CMK (cell line): ENCODE measurements at places on chromosomes 5 and 9.

DNA sequence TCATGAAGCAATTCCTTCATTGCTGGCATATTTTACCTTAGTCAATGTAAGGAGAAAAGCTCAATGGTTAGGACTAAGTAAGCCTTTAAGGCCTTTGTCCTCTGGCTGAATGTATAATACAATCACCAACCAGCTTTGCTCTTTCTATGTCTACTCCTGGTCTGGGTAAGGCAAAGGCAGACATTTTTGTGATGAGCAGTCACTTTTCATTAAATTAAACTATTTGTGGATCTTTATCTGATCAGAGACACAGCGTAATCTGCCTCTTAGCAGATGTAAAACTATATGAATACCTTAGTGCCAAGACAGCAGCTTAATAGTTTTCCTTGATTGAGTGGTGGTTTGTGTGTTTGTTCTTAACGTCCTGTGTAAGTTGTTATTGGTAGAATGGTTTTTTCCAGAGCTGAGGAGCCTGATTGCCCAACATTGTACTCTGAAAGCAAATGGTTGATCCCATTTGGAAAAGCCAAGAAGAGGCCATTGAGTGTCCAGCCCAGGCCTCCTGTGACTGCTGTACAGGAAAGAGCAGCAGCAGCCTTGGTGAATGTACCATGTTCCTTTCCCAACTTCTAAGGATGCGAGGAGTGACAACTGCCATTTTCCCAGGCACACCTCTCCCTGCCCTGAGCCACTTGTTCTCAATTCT is 16.5 kb upstream of the CXXC5 start:
- no peak for DNase-seq

DNA sequence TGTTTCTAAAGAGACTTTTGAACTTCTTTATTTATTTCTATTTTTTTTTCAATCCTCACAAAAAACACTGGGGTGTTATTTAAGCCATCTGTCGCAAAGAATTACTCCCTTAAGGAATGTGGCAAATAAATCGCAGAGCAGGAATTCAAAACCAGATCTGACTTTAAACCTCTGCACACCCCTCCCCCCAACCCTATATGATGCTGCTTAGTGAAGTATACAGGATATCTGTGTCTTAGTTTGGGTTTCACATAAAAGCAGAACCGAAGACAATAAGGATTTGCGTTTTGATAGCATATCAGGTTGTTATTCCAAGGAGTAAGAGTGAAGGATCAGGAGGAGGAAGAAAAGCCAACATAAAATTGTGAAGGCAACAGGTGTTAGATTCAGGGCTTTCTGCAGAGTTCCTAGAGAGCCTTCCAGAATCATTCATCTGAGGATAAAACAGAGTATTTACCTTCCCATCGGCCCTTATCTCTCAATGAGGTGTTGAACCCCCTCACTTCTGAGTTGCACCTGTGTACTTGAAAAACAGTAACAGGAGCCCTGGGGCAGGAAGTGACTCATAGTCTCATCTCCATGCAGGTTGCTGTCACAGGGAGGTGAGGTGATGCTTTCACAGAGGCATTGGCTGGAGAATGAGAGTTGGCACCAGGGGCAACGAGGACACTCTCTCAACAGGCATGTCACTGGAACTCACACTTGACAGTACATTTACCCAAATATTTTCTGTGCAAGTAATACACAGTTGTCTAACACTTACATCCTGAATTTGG is 33.5 kb upstream of the DMRT3 start:
- no peak for DNase-seq

GRCh38 chr5:82275216-82275664 is 2.9 kb downstream of the RPS23 start:
- DNase-seq, result no peak

DNA sequence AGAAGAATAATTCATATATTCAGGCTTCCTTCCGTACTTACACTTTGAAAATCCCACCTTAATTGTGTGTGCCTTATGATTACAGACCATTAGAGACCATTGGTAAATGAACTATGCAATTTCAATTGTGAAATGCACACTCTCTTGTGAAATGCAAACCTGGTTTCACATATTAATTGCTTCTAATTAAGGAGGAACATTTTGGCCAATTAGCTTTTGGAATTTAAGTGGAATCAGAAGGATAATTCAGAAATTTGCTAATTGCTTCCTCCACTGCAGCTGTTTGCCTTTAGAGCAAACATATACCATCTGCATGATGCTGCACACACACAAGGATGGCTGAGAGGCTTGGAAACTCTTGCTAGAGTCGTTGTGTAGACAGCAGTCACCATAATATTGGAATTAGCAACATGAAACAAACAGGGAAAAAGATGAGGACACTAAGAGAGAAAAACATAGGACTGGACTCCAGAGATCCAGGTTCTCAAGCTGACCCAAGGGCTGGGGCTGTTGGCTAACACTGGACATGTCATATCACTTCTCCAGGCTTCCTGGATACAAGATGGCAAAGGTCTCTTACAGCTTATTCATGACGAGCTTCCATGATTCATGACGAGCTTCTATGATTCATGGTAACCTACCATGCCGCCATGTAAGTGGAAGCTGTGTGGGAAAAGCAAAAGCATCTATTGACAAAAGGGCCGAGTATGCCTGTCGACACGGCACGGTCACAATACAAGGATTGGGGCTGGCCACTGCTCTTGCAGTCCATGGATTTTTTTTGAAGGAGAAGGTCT is 78.0 kb downstream of the PTCH1 start:
- no peak for DNase-seq

DNA sequence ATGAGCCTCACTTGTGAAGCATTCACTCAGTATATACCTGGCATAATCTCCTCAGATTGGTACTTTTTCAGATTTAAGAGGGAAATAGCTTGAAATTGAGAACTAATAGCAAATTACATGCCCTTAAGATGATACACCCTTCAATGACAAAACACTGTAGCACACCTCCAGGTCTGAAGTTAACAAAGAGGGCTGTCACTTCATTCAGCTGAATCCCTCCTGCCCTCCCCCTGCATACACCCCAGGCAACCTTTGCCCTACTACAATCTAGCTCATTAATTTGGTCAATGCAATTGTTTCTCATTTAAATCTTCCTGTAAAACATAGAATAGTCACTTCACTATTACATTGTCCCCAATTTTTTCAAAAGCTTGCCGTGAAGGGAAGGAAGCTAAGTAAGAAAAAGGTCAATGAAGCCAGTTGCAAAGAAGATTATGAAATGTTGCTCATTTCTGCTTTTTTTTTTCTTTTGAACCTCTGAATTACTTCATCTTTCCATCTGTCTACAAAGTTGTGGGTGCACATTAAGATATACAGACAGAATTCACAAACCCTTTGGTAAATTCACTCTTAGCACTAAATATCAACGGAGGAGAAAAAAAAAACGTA is 294.8 kb upstream of the PTGER4 start:
- DNase-seq, result no peak

- DNase-seq, result no peak
Measured at GRCh38 chr5:110323832-110324231, 402.6 kb downstream of the TMEM232 start.

- no peak for DNase-seq
Measured at GRCh38 chr5:1134478-1134877, 22.6 kb upstream of the SLC12A7 start.

DNA sequence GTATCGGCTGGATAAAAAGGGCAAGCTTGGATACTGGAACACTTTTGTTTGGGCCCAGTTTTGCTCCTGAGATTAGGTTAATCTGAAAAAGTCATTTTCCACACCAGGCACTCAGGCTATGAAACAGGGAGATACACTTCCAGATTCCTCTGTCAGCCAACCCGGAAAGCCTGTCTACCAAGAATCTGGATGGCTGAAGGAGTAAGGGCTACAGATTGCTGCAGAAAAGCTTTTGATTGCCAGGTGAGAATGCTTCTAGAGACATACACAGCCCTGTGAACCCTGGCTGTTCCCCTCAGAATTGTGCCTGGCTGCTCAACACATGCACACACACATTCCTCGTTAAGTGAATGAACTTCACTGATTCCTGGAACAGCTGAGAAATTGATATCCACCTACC is 114.4 kb downstream of the PSD2 start:
- no peak for DNase-seq

DNA sequence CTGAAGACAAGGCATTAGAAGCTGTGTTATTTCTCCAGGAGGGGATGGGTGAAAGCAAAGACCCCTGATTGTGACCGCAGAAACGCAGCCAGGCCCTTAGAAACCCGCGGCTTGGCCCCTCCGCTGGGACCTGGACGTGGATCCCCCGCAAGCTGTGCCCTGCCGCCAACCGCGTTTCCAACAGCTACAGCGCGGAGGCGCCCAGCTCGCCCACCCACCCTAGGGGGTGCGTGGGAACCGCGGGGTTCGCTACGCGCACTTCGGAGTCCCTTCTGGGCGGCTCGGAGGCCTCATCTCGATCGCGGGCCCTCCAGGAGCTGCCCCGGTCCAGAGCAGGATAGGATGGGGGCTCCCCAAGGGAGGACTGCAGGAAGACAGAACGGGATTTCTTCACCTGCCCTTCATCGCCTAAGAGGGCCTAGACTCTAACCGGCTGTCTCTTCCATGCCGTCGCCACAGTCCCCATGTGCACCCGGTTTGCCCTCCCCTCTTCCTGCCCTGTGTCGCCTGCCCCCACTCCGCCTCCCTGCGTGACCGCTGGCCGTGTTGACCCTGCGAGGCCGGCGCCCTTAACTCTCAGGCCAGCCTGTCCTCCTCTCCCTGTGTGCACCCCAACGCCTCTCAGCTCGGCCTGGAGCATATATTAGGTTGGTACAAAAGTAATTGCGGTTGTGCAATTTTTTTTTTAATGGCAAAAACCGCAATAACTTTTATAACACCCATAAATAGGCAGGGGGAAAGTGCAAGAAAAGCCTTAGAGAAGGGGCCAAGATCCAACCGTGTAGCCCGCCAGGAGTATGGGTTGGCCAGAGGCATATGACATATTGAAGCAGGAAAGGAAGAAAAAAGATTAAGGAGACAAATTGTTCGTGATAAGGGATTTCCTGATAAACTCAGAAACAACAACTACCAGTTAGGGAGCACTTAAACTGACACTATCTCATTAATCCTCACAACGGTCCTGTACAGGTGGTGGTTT is 68.1 kb upstream of the FREM1 start:
- DNase-seq, result no peak

GRCh38 chr5:1405539-1406530 is 39.4 kb downstream of the SLC6A3 start:
- no peak for DNase-seq

DNA sequence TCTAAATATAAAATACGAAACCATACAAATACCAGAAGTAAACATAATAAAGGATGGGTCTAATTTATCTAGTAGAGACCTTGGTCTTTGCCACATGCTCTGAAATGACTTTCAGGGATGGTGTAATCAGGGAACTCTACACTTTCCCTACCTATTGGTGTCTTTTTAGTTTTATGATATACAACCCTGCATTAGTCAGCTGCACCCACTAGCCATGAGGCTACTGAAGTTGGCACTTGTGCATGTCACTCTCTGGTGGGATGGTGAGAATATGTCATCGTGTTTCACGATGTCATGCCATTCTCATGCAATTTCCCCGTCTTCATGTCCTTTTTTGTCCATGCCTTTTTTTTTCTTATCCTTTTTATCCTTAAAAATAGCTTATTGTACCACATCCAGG is 234.9 kb upstream of the ACTBL2 start:
- no peak for DNase-seq

DNA sequence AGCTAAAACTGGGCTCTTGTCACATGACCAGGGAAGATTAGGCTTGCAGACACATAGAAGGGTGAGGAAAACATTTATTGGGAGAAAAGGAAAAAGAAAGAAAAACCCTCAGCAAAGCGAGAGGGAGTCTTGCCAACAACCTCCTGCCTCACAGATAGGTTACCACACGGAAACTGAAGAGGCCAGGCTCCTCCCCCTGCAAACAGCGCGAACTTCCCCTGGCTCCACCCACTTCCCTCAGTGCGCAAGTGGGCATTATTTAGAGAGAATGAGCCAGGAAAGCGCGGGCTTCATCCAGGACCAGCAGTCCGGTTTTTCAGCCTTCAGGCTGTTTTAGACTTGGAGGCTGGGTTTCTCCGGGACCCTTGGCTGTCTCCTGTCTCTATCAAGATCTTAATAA is 70.3 kb downstream of the STK32A start:
- no peak for DNase-seq

GRCh38 chr9:123678038-123678877 is 251.7 kb downstream of the DENND1A start:
- DNase-seq, result no peak

DNA sequence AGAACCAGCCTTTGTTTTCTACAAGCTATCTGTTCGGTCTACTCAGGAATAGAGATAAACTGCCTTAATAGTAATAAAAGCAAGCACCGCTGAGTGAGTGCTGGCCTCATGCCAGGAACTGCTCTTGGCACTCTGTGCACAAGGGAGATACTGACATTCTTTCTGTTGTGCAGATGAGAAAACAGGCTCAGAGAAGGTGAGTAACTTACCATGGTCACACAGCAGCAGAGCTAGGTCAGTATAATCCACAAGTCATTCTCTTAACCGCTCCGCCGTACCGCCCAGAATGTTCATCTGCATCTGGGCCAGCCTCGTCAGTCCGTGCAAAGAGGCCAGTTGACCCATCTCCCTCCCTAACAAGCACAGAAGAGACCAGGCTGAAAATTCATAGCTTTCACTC is 27.4 kb downstream of the QRFP start:
- DNase-seq, result no peak

DNA sequence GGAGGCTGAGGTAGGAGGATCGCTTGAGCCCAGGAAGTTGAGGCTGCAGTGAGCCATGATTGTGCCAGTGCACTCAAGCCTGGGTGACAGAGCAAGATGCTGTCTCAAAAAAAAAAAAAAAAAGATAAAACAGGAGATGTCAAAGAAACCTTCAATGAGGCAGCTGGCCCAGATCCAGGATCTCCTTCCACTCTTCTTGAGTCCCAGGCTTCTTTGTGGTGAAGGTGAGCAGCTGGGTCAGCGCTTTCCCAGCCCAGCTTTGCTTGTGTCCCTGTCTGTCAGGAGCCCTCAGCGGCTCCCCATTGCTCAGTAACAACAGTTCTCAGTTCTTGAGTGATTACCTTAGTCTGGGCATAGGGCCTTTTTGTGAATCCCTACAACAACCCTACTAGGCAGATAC is 69.4 kb upstream of the PSD2 start:
- DNase-seq, result no peak

- no peak for DNase-seq
Measured at GRCh38 chr5:77305956-77306355, 95.5 kb downstream of the PDE8B start.

- DNase-seq, result no peak
Measured at GRCh38 chr9:114524247-114524681, 19.0 kb upstream of the WHRN start.

DNA sequence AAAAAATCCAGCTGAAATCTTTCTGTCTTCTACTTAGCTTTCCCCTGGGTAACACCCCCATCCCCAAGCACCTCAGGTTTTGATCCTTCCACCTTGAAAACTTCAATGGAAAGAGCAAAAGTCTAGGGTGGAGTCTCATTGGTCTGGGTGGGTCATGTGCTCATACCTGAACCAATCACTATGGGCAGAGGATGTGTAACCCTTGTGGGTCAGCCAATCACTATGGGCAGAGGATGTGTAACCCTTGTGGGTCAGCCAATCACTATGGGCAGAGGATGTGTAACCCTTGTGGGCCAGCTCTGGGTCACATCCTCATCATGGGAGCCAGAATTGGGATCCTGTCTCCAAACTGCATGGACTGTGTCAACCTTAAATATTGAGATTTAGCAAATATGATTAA is 18.5 kb downstream of the NAIF1 start:
- DNase-seq, result no peak

GRCh38 chr5:14986413-14986812 is 114.8 kb upstream of the ANKH start:
- no peak for DNase-seq
